ENCODE measurements at places on chromosomes 3 and 15.

GRCh38 chr3:170320461-170321121, 36.9 kb upstream of the SKIL start:
- DNase-seq, result no peak

DNA sequence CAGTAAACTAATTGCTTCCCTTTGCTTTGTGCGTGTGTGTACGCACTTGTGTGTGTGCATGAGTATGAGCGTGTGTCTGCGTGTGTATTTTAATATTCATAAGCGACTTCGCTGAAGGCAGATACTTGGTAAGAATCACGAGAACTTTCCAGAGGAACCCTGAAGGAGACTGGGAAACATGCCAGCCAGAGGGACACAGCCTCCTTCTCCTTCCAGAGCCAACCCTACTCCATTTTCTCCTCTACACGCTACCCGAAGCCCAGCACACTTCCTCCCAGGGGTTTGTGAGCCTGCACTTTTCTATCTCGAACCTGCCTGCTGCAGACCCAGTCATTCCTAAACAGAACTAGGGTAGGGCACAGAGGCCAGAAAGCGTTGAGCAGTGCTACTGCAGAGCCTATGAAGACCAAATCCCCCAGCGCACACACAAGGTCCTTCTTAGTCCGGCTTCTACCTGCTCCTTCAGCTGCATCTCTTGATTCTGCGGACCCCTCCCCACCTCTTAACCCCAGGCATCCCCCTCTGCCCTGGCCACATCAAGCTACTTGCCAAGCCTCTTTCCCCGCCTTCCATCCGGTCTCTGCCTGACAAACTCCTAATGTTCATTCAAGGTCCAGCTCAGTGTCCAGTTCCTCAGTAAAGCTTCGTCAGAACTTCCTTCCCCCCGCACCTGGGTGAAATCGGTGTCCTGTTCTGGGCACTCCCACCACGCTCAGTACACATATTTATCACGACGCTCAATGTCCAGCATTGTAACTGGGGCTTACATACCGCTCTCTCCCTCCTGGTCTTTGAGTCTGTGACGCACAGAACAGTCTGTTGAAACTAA, 191.8 kb downstream of the FAM43A start:
- no peak for DNase-seq

DNA sequence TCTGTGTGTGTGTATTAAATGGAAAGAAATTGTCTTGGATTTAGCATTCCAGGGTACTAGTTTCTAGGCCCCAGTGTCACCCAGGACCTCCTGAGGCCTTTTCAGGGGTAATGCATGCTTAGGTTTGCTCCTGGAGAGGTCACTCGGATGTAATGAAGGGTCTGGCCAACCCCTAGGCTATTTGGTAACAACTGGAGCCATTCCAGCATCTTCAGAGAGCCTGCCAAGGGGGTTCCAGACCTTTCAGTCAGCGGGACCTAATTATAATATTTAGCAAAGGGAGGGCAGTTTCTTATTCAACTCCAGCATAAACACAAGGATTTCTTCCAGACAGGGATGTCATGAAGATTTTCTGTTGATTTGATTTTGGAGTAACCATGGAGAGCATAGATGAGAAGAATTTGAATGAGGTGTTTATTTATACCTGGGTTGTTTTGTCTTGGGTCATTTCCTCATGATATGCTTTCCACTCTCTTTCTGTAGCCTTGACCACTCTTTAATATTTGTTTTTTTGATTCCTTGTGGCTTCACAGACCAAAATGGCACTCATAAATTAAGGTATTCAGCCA, 17.4 kb downstream of the KAT2B start:
- DNase-seq, result no peak

DNA sequence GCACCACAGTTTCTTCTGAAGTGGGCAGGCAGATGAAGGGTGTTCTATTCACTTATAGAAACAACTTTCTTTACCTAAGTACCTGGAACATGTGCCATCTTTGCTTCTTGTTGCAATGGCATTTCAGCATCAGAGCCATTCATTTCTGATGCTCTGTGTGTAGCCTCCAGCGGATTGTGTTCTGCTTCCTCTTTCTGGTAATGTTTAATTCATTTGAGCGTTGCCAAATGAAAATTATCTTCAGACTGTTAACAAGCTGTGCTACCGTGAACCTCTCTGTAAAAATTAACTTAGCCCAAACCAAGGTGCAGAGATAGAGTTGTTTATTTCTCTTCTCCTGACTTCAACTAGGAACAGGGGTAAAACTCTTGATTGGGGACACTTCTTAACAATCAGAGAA, 302.0 kb downstream of the EDEM1 start:
- DNase-seq, result no peak

- no peak for DNase-seq
Observed at GRCh38 chr3:172341482-172342059, 106.7 kb downstream of the GHSR start.

GRCh38 chr3:51720292-51721061, 13.6 kb downstream of the GRM2 start:
- no peak for DNase-seq

GRCh38 chr3:178117641-178118040, 418.6 kb upstream of the KCNMB2 start:
- no peak for DNase-seq

- no peak for DNase-seq
Observed at GRCh38 chr3:141795276-141795675, 32.1 kb downstream of the GRK7 start.

DNA sequence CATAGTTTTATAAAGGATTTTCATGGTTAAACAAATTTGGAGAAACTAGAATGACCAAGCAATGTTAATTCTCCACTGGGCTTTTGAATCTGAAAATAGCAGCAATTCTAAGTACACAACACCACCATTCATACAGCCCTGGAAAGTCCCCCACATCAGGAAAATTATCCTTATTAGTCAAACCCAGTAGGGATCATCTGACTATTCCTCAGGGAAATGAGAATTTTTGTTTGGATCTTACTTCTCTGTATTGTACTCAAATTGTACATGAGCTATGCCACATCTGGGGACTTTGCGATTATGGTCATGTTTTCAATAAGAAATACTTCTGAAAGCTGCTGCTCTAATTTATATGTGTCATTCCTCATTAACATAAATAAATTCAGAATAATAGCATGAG, 46.0 kb downstream of the RARB start:
- no peak for DNase-seq

DNA sequence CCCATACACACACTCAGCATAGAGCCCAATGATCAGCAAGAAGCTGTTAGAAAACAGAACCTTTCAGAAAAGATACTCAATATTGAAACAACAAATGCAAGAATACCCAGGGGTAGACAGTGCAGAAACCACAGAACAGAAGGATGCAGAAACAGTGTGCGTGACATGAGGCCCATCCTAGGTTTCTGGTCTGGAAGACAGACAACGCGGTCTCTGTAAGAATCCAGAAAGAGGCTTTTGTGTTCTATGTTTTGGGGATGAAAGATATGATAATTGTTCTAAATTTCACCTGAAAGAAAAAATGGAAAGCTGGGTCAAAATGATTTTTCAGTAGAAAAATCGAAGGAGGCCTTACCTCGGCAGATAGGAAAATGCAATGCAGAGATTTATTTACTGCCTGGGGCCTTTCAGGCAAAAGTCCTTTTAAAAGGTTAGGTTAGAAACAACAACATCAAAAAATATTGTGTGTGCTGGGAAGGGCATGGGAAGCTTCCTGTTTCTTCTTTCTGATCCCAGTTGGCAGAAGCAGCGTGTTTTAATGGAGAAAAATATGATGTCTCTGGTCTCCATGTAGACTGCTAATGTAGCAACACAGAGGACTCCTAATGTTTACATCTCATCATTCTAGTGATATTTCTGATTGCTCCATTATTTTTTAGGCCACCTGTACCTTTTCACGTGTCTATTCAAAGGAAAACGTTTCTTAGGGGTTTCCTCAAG, 17.0 kb downstream of the SYNM start:
- no peak for DNase-seq

DNA sequence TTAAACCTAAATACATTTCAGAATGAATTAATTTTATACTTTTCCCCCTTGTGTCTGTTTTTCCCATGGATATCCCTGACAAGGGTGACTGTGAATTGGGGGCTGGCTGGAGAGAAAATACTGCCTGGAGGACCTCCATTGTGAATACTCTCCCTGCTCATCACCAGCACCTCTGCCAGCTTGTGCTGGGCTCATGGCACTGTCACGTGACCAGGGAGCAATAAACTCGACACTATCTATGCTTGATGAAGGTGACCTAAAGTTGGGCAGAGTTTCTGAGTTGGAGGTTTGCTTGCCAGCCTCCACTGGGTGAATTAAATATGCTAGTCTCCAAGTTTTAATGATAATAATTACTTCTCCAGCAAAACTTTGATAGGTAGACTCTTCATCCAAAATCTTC, 189.5 kb downstream of the SPATA16 start:
- DNase-seq, result no peak

- no peak for DNase-seq
Observed at GRCh38 chr3:188164248-188164687, 10.3 kb downstream of the LPP start.

DNA sequence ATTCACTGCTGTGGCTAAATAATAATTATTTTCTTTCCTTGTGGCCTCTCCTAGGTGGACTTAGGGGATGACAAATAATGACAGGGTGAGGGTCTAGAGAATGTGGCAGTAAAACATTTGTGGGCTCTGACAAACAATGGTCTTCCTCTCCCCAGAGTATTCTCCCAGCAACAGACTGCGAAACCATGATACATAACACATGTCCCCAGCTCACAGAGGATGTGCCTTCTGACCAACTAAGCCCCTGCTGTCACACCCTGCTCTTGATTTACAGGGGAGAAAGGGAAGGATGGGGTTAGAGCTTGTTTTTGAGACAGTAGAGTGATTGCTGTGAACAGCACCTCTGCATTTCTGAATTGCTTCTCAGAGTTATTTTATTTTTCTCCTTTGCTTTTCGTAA, 116.6 kb upstream of the CTDSPL start:
- DNase-seq, result no peak

Data from esophagus squamous epithelium (tissue), 5 donors.